ENCODE measurements at places on chromosomes 12 and 14.

GRCh38 chr12:132388379-132389015, 59.1 kb upstream of the GALNT9 start:
- DNase-seq: no peak

GRCh38 chr12:3362737-3363136, 128.3 kb upstream of the PRMT8 start:
- DNase-seq: no peak

GRCh38 chr14:80260645-80261044, 49.3 kb upstream of the DIO2 start:
- DNase-seq: no peak

DNA sequence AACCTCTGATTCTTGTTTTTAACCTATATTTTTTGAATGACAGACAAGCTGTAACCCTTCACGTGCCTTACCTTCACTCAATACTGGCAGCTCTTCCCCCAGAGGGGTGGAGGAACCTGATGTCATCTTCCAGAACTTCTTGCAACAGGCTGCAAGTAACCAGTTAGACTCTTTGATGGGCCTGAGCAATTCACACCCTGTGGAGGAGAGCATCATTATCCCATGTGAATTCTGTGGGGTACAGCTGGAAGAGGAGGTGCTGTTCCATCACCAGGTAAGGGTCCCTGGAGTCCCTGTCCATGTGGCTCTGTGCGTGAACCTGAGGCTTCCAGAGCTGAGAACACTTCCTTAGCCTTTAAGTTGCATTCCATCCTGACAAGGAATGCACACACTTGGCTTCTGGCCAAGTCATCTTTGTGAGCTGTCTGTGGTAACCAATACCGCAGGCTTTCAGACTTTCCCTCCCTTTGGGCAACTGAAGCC, 22.7 kb downstream of the TRAFD1 start:
- DNase-seq: peak; percentile 71

DNA sequence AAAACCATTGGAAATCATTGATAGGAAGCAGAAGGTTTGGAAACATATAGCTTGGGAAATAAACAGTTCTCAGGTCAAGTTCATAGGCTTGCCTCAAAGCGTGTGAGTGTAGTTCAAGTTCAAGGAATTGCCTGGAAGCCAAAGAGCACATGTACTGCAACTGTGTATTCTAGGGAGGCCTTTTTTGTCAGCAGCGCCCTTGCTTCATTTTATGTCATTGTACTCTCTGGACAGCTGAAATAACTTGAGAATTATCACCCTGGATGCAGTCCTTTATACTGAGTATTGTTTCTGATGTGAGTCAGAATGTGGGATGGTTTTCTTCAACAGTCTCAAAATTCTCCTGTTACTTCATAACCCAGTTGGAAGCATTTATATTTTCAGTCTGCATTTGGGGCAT, 16.0 kb upstream of the EVL start:
- peak; percentile 86 for DNase-seq

DNA sequence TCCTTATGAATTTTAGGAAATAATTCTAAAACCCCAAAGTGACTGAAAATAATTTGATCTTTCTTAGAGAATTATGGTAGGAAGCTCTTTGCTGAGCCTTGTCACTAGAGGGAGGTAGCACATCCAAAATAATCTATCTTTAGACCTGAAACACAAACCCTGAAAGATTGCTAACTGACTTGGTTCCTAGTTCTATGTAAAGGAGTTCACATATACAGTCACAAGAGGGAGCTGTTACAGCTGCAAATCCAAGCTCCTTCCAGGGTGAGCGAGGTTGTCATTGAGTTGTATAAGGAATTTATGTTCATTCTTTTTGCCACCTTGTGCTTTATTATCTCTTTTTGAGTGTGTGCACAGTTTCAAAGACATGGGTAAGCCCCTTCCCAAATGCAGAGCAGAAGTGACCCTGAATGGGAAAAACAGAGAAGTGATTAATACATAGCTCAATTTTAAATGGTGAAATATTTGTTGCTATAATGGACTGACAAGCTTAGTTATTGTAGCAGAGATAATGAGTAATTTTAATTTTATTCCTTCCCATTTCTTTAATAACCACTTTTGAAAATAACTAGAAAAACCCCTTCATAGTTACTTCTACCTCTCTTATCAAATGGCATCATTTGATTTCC, 387.9 kb downstream of the DAD1 start:
- peak; percentile 50 for DNase-seq

- peak; percentile 59 for DNase-seq
Measured at GRCh38 chr12:3725388-3726115, 27.4 kb downstream of the CRACR2A start.

DNA sequence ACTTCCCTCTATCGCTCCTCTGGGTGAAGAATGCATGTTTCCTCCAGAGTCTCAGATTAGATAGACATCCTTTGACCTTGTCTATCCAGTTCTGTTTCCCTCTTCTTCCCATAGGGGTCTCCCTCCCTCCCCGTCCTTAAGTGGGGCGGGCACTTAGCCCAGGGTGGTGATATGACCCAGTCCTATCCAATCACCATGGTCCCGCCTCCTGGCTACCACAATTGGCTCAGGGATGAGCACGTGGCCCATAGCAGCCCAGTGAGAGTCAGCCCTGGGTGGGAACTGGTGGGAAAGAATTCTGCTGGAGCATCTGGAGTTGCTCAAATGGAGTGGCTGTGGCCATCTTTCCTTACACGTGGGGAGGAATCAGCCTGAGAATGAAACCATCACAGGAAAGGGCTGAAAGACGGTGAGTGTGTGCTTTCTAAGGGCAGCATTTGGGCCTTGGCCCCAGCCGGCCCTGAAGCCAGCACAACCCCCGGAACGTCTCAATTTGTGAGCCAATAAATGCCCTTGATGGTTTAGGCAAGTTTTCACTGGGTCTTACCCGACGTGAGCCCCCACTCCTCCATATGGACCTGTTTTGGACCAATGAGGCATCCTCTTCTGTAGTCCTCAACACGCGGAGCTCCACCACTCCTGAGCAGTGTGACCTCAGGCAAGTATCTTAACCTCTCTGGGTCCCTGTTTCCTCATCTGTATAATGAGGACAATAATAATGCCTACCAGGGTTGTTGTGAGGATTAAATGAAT, 14.4 kb upstream of the MLXIP start:
- peak; percentile 98 for DNase-seq

DNA sequence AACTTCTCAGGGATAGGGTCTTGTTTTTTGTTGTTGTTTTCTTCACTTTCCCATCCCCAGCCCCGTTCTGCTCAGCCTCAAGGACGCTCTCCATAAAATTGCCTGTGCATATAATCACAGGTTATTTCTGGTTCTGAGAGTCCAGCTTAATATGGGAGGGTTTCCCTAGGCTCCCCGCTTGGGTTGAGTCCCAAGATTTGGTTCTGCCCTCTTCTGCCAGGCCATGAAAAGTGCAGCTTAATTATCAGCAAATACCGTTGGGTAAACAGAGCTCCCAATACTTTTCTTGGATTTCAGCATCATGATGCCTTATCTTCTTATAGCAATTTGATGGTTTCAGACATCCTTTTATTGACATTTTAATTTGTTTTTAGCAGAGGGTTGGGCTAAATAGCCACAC, 75.6 kb downstream of the GRIN2B start:
- DNase-seq: no peak

DNA sequence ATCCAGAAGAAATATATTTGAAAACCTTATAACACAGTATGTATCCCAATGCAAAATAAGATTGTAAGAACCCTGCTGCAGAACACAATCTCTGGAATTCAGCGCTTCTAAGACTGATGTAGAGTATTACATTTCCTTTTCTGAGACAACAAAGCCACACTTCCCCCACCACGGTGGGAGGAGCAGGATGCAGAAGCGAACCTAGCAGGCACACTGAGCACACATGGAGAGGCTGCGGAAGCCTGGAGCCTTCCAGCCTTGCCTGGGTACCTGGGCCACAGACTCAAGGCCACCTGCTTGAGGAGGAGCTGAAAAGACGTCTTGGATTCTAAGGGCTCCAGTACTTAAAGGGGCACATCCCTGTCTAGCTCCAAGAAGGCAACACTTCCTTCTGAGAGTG, 46.4 kb downstream of the TCHP start:
- DNase-seq: no peak

DNA sequence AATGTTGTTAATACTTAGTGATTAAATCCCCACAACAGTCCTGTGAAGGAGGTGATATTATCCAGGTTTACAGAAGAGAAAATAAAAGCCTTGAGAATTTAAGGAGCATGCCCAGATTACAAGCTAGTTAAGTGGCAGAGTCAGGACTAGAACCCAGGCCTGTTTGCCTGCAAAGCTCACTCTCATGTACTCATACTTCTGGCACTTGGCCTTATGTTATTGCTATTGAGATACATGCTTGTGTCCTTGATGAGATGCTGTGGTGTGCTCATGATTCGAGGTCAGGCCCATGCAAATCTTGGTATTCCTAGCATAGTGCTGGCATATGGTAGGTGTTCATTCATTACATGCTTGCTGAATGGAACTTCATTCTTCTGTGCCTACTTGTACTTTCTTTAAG, 7.6 kb upstream of the EID3 start:
- DNase-seq: peak; percentile 55

- no peak for DNase-seq
Measured at GRCh38 chr12:84632556-84632955, 280.0 kb downstream of the SLC6A15 start.

GRCh38 chr12:117294189-117294603, 67.2 kb downstream of the NOS1 start:
- DNase-seq: no peak

GRCh38 chr12:31017535-31017934, 56.1 kb upstream of the DDX11 start:
- DNase-seq: no peak

DNA sequence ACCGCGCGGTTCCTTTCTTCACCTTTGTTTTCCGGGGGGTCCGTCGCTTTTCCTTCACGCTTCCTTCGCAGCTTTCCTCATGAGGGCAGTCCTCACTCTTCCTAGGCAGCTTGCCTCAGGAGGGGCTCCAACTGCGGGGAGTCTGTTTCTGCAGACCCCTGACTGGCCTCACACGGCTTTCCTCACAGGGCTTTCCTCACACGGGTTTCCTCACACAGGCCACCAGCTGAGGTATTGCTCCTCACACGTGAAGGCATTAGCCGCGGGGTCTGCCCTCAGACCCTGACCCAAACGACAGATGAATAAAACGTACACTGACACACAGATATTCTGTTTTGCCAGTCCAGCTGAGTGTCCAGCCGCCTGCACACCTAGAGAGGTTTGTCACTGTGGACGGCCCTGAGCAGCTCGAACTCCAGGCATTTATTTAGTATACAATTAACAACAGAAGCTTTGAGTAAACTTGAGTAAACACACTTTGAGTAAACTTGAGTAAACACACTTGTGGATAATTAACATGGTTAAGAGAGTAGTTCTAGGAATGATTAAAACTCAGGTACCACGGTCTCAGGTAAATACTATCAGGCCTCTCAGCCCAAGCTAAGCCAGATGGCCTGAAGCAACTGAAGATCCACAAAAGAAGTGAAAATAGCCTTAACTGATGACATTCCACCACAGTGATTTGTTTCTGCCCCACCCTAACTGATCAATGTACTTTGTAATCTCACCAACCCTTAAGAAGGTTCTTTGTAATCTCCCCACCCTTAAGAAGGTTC, 16.1 kb upstream of the LYZ start:
- no peak for DNase-seq

DNA sequence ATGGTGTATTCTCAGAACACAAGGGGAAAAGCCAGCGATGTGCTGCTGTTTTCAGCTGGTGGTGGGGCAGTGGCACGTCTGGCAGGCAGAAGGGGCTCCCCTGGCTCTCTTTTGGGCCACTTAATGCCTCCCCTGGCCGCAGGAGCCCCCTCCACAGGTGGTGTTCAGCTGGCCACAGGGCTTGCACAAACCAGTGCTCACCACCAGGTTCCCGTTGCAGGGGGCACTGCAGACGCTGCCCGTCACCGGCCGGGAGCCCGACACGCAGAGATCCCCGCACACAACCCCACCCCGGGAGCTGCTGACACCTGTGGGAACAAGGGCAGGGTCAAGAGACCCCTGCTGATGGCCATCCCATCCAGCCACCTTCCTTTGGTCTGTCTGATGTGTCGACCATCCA, 6.7 kb downstream of the KRT83 start:
- no peak for DNase-seq

- DNase-seq: no peak
Measured at GRCh38 chr12:74488134-74488533, 49.5 kb upstream of the ATXN7L3B start.

GRCh38 chr12:66047411-66048021, 83.0 kb downstream of the LLPH start:
- DNase-seq: peak; percentile 20

GRCh38 chr12:94516985-94517384, 57.3 kb upstream of the CEP83 start:
- peak; percentile 16 for DNase-seq

GRCh38 chr12:132402831-132403416, 73.5 kb upstream of the GALNT9 start:
- no peak for DNase-seq

GRCh38 chr12:102202556-102202955, 4.9 kb upstream of the PMCH start:
- DNase-seq: peak; percentile 39

DNA sequence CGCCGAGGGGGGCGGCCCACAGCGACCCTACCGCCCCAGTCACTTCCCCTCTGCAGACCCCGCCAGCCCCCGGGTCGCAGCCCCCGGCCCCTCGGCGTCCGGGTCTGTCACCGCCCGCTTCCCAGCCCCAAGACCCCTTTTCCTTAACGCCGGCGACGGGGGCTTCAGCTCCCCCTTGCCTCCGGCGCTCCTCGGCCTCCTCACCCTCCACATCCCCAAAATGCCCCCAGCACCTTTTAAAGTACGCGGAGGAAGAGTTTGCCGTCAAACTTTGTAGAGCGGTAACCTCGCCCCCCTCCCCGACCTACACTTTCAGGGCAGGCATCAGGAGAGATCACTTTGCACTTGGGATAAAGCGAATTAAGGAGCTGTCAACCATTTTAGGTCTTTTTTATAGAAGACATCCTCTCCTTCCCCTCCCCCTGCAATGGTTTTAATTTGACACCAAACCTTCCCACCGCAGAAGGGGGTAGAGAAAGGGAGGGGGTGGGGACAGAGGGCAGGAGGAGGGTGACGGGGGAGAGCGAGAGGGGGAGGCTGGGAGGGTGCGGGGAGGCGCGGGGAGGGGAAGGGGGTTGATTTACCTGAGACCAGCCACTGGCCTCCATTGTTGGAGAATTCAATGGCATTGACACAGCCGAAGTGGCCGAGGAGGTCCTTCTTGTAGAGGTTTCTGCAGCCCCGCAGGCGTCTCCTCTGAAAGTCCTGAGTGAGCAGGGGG, 578 bp downstream of the DCAF5 start:
- peak; percentile 37 for DNase-seq

GRCh38 chr14:101075801-101076413, 172.4 kb upstream of the RTL1 start:
- DNase-seq: no peak

GRCh38 chr12:48358937-48359513, 8.3 kb upstream of the ZNF641 start:
- DNase-seq: no peak

DNA sequence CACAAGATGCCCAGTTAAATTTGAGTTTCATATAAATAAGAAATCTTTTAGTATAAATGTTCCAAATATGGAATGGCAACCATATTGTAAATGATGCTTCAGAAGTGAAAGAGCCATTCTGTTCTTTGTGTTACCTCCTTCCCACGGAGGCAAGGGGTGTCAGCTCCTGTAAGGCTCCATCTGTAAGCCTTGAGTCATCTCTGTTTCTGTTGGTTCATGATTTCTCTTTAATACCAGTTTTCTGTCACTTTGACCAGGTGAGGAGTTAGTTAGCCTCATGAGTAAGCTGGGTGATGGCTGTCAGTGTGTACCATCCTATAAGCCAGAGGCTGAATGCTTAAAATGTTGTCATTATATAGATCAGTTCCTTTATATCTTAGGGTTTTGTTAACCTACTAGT, 61.9 kb downstream of the TMEM30B start:
- DNase-seq: no peak
